Activated T-cell treated with anti-CD3 and anti-CD28 coated beads, Interleukin-2, amount 50 U/mL, for 4 hours (primary cell): ENCODE measurements at places on chromosomes 4 and X. TPM values are rescaled to one million over a fixed set of nuclear protein-coding genes. Genes with fewer than 3 reads are reported as not detected.

PRSS12 gene
- total RNA-seq, result not detected

GPR173 gene
- not detected for total RNA-seq

HSFX3 gene
- not detected for total RNA-seq

MAMLD1 gene
- total RNA-seq, result 6.1 TPM

TENM3 gene
- 0.03 TPM for total RNA-seq

RTL5 gene
- 0.25 TPM for total RNA-seq

CYLC1 gene
- total RNA-seq, result not detected

HELT gene
- total RNA-seq, result not detected

CXCL11 gene
- total RNA-seq, result 0.37 TPM

PAK3 gene
- 0.30 TPM for total RNA-seq

MAGEB6 gene
- not detected for total RNA-seq

EIF1AX gene
- total RNA-seq, result 209 TPM

PCDH7 gene
- not detected for total RNA-seq

TMPRSS11F gene
- total RNA-seq, result not detected

MOB1B gene
- total RNA-seq, result 15.9 TPM

FDCSP gene
- not detected for total RNA-seq

TLL1 gene
- not detected for total RNA-seq

FAM193A gene
- 25.3 TPM for total RNA-seq

MXRA5 gene
- 0.03 TPM for total RNA-seq

CTPS2 gene
- total RNA-seq, result 1.5 TPM

SMIM31 gene
- total RNA-seq, result not detected

ARSD gene
- 0.73 TPM for total RNA-seq

SPANXC gene
- not detected for total RNA-seq

LEF1 gene
- 140 TPM for total RNA-seq

ZNF185 gene
- 0.53 TPM for total RNA-seq

FATE1 gene
- total RNA-seq, result not detected

XAGE2 gene
- total RNA-seq, result not detected

ZNF157 gene
- total RNA-seq, result 0.73 TPM

STOX2 gene
- not detected for total RNA-seq

TRIM75 gene
- total RNA-seq, result not detected

AADAT gene
- not detected for total RNA-seq

FAM184B gene
- total RNA-seq, result 0.03 TPM

ATP8A1 gene
- total RNA-seq, result 14.8 TPM

PIN4 gene
- 5.5 TPM for total RNA-seq

RTL9 gene
- total RNA-seq, result not detected

TRMT10A gene
- 7.7 TPM for total RNA-seq

RASL11B gene
- total RNA-seq, result 0.71 TPM

AMTN gene
- not detected for total RNA-seq

FRMPD4 gene
- not detected for total RNA-seq

TRPC5OS gene
- total RNA-seq, result not detected

FHDC1 gene
- 0.11 TPM for total RNA-seq

CAPN6 gene
- total RNA-seq, result not detected

RHOXF1 gene
- total RNA-seq, result not detected

NPY1R gene
- total RNA-seq, result not detected

RASGEF1B gene
- 27.7 TPM for total RNA-seq

CENPU gene
- 27.9 TPM for total RNA-seq

STATH gene
- not detected for total RNA-seq

PAQR3 gene
- 10.1 TPM for total RNA-seq

VCX3A gene
- not detected for total RNA-seq

CRMP1 gene
- total RNA-seq, result not detected

HAND2 gene
- total RNA-seq, result not detected

HTN1 gene
- not detected for total RNA-seq

TLR10 gene
- total RNA-seq, result not detected
